ENCODE measurements at places on chromosomes 3 and 15.

GRCh38 chr3:189084620-189085019 lies 87.2 kb upstream of the TPRG1 start:
- DNase-seq: no peak

- DNase-seq: no peak
Observed at GRCh38 chr3:50375258-50375931, 16.1 kb upstream of the TMEM115 start.

- DNase-seq: no peak
Observed at GRCh38 chr3:4736284-4736861, 242.9 kb upstream of the BHLHE40 start.

GRCh38 chr3:62562017-62562416 lies 188.7 kb upstream of the FEZF2 start:
- no peak for DNase-seq

- no peak for DNase-seq
Observed at GRCh38 chr3:148532774-148533173, 164.9 kb upstream of the AGTR1 start.

DNA sequence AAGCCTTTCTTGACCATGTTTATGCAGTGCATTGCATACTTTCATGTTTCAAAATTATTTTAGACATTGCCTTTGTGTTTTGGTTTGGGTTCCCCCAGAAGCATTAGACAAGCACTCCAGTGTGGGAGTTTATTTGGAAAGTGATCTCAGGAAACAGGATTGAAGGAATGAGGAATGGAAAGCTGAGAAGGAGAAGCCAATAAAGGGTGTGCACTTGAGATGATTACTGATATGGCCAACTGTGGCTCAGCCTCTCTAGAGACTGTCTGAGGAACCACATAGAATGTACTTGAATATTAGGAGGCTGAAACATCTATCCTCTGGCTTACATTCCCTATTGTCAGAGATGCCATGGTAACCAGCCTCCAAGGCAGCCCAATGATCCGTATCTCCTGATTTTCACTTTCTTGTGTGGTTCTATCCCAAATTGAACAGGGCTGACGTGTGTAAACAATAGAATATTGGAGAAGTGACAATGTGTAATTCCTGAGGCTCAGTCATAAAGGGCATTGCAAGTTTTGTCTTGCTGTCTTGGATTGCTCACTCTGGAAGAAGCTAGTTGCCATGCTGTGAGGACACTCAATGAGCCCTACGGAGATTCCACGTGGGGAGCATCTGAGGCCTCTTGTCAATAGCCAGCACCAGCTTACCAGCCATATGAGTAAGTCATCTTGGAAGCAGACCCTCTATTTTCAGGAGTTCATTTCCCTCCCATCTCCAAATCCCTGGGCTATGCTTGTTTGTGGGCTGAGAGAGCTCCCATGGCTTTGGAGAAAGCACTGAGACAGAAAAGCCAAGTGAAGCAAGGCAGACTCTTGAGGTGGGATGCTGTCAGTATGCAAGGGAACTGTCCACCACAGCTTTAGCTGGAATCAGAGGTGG lies 84.7 kb downstream of the SCN11A start:
- no peak for DNase-seq

Measured in stimulated activated CD4-positive, alpha-beta T cell treated with anti-CD3 and anti-CD28 coated beads, TNF-alpha, amount 100 ng/mL, for 4 hours (primary cell).